HTR-8/SVneo (cell line): ENCODE measurements at places on chromosomes 7 and 10.

GRCh38 chr10:101525848-101526247 lies 62.2 kb downstream of the POLL start:
- no peak for DNase-seq

DNA sequence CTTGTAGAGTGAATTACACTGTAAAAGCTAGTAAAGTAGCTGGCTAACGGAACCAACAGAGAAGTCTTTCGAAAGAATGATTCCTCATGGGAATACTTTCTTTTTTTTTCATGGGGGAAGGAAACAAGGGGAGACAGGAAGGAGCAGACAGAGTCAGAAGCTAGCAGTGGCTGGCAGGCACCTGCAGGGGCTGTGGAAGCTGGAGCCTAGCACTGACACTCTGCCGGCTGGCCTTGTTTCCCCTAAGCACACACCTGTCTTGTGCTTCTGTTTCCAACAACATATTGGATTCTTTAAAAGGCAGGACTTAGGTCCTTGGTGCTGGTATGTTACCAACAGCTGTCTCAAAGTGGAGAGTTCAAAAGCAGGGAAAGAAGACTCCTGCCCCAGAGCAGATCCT lies 24.7 kb downstream of the NOD1 start:
- DNase-seq: no peak

- DNase-seq: no peak
Observed at GRCh38 chr7:2068693-2069471, 163.9 kb downstream of the MAD1L1 start.

DNA sequence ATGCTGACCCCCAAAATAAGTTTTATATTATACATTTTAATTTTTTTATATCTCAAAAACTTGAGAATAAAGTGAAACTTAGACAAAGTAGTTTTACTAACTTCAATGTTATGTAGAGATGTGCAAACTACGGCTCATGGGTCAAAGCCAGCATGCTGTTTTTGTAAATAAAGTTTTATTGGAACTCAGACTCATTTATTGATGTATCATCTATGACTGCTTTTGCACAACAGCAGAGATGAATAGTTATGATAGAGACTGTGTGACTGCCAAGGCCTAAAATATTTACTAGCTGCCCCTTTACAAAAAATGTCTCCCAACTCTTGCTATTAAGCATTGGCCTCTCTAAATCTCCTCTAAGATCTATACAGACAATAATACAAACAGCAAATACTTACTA lies 12.4 kb downstream of the MTPN start:
- DNase-seq: no peak

DNA sequence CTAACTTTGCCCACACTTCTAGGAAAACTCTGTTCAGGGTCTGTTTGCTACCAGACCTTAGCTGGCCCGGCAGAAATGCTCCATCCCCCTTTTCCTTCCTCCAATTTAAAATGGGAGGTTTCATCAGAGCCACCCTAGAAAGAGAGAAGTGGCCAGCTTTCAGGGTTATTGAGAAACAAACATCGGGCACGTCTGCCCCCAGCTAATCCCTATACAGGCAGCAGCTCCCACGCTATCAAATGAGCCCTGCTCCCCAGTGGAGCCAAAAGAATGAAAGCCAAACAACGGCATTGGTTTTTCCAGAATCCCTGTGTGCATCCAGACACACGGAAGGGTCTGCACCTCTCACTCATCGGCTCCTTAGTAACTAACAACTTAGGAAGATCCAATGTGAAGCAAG lies 132.5 kb downstream of the GRID1 start:
- DNase-seq: no peak

DNA sequence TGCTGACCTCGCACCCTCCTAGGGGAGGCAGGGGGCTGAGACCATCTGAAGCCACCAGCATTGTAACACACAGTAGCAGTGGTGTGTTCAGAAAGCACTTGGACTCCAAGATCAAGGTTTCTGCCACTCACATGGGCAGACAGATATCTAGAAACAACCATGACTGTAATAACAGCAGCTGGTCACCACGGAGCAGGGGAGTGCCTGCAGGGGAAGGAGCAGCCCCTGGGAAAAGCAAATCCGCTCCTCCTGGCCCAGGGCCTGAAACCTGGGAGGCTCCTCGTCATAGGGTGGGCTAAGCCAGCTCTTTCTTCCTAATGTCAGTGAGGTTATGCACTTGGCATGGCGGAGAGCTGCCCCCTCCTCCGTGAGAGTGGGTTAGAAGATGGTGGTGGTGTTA lies 118.4 kb upstream of the INSYN2A start:
- DNase-seq: no peak
